ENCODE measurements at places on chromosomes 6 and 20. TPM values are rescaled to one million over a fixed set of nuclear protein-coding genes. Genes with fewer than 3 reads are reported as not detected.

The SPAG4 gene
- polyA plus RNA-seq = 0.93 TPM

The TSPO2 gene
- polyA plus RNA-seq = not detected

DNA sequence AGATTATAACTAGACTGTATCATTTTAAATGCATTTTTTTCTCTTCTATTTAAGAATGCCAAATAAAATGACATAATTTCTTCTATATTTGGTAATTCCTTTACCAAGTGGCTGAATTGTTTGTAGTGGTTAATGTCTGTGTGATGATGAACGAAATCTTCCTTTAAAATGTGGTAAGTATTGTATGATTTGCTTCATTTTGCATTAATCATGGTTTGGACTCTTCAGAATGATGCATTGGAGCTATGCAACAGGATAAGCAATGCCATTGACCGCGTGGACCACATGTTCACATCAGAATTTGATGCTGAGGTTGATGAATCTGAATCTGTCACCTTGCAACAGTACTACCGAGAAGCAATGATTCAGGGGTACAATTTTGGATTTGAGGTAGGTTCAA, 99.6 kb downstream of the MAP3K4 start:
- peaks cover 14% of the 10 kb centered on the region for H3K36me3 ChIP-seq
- H3K27ac ChIP-seq = no peak overlapping the region
- no peak overlapping the region for H3K4me3 ChIP-seq
- DNase-seq = no peak
- no peaks in the 10 kb centered on the region for H3K27me3 ChIP-seq
- H3K4me1 ChIP-seq = peaks cover 3% of the 10 kb centered on the region

The WDR46 gene
- 49.3 TPM for polyA plus RNA-seq

The PCSK2 gene
- not detected for polyA plus RNA-seq

GRCh38 chr20:33796263-33796906, 14.8 kb upstream of the CHMP4B start:
- peaks cover under 1% of the 10 kb centered on the region for H3K36me3 ChIP-seq

DNA sequence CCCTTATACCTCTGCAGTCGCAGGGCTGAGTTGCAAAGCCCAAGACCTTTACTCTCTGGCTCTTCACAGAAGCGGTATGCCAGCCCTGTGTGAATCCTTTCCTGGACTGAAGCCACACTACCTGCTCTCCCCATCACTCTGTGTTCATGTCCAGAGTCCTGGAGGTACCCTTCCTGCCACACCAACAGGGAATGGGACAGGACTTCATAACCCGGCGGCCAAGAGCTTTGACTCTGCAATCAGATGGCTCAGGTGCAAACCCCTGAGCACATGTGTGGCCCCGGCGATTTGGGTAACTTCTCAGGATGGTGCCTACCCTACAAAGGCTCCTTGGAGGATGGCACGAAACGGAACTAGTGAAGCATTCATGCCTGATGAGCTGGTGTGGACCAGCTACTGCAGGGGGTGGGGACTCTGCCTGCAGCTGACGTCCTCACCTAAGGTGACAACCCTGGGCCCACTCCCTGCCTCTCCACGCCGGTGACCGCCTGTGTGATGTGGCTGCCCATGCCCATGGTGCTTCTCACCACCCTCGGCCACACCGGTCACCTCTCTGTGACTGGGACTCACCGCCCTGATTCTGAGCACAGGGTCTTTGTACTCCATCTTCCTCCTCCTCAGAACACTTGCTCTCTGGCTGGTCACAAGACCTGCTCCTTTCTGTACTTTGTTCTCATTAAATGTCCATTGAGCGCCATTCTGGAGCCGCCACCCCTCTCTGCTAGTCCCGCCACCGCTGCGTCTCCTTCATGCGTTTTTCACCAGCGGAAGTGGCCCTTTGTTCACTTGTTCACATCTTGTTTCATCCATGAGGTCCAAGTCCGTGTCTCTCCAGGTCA, 116.7 kb downstream of the SULF2 start:
- H3K4me3 ChIP-seq = no peak overlapping the region
- H3K36me3 ChIP-seq = peaks cover 29% of the 10 kb centered on the region
- H3K27ac ChIP-seq = no peak overlapping the region
- peaks cover 21% of the 10 kb centered on the region for H3K4me1 ChIP-seq
- DNase-seq = no peak
